ENCODE measurements at places on chromosomes 3 and 15.

DNA sequence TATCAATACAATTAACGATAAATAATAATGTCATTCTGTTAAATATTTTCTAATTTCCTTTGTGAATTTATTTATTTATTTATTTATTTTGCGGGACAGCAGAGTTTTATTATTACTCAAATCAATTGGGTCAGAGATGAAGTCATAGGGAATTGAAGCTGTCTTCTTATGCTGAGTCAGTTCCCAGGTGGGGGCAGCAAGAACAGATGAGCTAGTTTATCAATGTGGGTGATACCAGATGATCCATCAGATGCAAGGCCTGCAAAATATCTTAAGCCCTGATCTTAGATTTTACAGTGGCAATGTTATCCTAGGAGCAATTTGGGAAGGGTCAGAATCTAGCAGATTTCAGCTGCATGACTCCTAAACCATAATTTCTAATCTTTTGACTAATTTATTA lies 1050.3 kb downstream of the OTOL1 start:
- DNase-seq: no peak

DNA sequence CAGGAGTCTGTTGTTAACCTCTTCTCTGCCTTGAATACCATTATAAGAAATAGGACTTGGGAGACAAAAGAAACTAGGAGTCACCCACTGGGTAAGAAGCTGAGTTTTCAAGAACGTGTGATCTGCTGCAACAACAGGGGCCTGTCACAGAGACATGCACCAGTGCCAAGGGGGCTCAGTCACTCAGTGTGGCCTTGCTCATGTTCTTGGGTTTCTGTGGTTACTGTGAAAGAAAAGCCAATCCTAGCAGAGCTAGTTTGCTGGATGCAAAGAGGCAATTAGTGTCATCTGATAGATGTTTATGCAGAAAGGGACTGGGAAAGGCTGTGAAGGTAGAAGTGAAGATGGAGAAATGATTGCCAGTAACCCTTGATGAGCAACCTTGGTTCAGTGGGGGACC lies 126.3 kb downstream of the IQCH start:
- no peak for DNase-seq

- DNase-seq: no peak
Measured at GRCh38 chr3:167653760-167654159, at the start of gene WDR49. Gene WDR49 (minus strand): TSS chr3:167653942. CDS start chr3:167653425, 517 bp downstream.

GRCh38 chr15:100651253-100651652 lies 48.9 kb downstream of the ASB7 start:
- peak; percentile 46 for DNase-seq

DNA sequence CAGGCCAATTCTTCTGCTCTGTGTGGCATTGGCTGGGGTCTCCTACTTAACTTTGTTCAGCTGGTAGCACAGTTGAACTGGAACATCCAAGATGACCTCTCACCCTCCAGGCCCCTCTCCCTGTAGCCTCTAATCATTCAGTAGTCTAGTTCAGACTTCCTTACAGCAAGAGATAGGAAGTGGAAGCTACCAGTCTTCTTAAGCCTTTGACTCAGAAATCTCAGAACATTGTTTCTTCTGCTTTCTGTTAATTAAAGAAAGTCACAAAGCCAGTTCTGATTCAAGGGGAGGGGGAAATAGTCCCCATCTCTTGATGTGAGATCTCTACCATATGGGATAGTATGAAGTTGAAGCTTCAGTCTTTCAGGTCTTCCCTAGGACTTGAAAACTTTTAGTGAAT lies 18.8 kb upstream of the SACM1L start:
- DNase-seq: no peak

- no peak for DNase-seq
Measured at GRCh38 chr15:59352189-59352588, 20.5 kb downstream of the MYO1E start.

- DNase-seq: no peak
Measured at GRCh38 chr3:42820746-42821051, 11.5 kb downstream of the ACKR2 start.

DNA sequence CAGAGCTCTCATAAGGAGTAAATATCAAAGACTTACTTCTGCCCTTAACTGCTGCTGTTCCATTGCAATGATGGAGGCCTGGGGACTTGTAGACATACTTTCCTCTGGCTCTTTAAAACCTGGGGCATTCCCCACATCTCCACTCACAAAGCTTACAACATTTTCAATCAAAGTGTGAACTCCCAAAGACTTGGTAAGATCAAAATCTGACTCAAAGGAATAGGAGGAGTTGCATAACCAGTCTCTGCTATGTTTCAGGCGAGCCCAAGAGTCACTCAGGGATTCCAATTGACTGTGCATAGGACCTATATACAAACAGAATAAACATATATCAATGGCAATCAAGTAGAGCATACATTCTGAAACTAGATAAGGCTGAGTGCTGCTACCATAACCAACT lies 101.5 kb downstream of the FBXL22 start:
- no peak for DNase-seq

- DNase-seq: peak; percentile 85
Measured at GRCh38 chr3:146164971-146165769, 4.2 kb upstream of the PLOD2 start.

GRCh38 chr15:75410196-75410595 lies 41.3 kb downstream of the SIN3A start:
- no peak for DNase-seq

DNA sequence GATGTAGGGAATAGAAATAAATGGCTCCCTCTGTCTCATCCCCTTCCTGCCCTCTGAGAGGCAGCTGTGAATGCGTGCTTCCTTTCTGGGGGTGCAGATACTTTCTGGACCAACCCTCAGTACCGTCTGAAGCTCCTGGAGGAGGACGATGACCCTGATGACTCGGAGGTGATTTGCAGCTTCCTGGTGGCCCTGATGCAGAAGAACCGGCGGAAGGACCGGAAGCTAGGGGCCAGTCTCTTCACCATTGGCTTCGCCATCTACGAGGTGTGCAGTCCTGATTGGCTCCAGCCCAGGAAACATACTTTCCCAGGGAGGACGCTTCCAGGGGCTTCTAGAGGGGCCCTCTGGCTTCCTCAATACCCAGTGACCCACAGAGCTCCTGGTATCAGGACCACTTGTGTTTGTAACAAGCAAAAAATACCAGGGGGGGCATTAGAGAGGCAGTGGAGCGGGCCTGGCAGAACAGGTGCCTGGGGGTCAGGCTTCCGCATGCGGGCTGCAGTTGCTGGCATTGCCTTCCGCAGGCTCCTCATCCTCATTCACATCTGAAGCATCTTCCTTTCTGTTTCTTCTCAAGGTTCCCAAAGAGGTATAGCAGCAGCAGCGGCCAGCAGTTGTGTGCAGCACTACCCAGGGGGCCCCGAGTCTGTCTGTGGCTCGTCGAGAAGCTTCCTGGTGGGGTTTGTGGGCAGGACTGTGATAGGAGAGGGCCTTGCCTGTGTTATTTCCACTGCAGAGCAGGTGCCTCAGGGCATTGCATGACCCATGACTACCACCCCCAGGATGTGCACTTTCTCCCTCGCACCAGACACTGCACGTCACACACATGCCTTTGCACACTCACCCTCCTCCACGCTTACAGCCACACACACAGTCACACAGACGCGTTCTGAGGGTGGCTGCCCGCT lies 42.5 kb downstream of the CAPN3 start:
- DNase-seq: no peak

DNA sequence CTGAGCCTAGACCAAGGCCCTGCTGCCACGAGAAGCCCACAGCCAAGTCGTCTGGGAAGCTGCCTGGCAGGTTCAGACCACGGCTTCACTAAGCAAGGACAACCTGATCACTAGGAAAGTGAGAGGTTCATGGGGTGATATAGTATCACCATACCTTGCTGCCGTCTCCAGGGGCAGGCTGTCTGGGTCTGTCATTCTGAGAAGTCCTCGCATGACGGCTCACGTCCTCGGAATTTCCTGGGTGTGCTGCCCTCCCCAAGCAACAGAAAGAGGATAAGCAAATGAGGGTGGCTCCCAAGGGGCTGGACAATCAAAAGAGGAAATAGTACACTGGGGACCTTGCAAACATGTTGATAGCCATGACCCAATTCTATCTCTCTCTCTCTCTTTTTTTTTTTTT lies 207.4 kb upstream of the IGF1R start:
- no peak for DNase-seq

- peak; percentile 75 for DNase-seq
Measured at GRCh38 chr3:153173758-153174516, 11.9 kb downstream of the RAP2B start.

GRCh38 chr3:73259856-73260255 lies 198.4 kb downstream of the EBLN2 start:
- DNase-seq: no peak

GRCh38 chr3:62566022-62566557 lies 192.7 kb upstream of the FEZF2 start:
- DNase-seq: no peak

DNA sequence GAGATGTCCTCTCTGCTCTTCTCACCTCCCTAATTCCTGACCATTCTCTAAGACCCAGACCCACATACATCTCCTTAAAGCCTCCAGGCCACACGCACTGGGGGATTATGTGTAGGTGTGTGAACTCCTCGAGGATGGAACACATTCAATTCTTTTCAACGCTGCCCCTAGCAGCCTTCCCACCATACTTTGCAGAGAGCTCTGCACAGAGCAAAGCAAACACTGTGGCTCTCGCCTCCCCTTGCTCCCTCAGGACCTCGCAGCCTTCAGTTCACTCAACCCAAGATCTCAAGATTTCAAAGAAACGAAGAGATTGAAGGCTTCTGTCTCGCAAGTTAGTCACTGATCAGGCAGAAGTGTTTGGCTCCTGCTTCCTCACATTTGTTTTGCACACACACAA lies 6.0 kb downstream of the ACTC1 start:
- DNase-seq: no peak

Data from IMR-90 (cell line).